Right lung (tissue), 10 donors: ENCODE measurements at places on chromosomes 1 and 21.

DNA sequence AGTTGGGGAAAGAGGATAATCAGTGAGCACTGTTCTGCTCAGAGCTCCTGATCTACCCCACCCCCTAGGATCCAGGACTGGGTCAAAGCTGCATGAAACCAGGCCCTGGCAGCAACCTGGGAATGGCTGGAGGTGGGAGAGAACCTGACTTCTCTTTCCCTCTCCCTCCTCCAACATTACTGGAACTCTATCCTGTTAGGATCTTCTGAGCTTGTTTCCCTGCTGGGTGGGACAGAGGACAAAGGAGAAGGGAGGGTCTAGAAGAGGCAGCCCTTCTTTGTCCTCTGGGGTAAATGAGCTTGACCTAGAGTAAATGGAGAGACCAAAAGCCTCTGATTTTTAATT is 42.7 kb downstream of the YARS1 start:
- DNase-seq, result no peak

GRCh38 chr1:163296504-163297263 is 25.1 kb upstream of the NUF2 start:
- DNase-seq, result no peak

DNA sequence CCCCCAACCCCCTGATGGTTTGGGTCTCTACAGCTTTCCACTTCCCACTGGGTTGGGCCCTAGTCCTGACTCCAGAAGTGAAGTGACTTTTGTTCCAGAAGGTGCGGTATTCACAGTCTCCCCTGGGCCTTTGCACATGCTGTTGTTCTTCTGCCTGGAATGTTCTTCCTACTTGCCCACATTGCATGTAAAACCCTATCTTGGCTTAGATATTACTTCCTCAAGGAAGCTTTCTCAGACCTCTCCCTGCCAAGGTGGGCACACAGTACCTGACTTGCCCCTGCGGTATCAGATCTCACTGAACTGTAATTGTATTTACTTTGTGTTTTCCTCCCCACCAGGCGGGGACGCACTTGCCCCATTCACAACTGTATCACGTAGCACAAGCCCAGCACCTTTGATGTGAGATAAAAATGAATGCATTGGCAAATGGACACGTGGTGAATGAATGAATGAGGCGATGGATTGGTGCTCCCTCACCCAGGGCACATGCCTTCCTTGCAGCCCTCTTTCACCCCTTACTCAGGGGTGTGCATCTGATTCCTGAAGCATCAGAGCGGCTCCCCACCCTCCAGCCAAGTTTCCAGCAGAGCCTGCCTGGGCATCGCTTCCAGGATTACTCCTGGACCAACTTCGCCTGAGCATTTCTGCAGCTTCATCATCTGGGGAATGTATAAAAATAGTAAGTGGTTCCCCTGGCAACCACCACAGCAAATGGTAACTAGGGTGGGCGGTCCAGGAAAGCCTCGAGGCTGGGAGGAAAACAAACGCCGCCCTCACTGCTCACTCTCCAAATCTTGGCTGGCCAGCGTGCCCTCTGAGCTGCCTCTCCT is 19.8 kb downstream of the NENF start:
- peak; percentile 64 for DNase-seq

GRCh38 chr1:198169672-198170071 is 12.9 kb downstream of the NEK7 start:
- no peak for DNase-seq

- DNase-seq, result no peak
These were observed 601 bp downstream of the UBE2G2 start for GRCh38 chr21:44800971-44801467.

DNA sequence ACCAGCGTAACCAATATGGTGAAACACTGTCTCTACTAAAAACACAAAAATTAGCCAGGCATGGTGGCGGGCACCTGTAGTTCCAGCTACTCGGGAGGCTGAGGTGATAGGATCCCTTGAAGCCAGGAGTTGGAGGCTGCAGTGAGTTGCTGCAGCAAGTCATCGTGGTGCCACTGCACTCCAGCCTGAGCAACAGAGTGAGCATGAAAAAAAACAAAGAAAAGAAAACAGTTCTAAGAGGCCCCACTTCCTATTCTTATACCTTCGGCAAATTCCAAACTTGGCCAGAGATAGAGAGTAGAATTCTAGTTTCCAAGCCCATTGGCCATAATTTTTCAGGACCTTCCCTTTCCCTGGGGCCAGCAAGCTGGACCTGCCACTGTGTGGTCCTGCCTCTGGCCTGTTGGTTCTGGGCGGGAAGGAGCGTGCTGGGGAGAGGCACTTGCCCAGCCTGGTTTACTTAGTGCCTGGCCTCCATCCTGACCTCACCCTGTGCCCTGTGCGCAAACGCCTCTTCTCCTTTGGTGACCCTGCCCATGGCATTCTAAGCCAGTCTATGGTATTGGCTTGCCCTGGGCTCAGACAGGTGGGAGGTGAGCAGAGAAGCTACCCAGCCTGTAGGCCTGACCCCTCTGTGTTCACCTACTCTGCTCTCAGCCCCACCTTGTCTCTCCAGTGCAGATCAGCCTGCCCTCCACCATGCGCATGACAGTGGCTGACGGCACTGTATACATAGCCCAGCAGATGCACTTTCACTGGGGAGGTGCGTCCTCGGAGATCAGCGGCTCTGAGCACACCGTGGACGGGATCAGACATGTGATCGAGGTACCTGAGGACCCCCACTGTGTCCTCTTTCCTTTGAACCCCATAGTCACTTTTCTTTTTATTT is 11.0 kb downstream of the CA6 start:
- DNase-seq, result no peak

DNA sequence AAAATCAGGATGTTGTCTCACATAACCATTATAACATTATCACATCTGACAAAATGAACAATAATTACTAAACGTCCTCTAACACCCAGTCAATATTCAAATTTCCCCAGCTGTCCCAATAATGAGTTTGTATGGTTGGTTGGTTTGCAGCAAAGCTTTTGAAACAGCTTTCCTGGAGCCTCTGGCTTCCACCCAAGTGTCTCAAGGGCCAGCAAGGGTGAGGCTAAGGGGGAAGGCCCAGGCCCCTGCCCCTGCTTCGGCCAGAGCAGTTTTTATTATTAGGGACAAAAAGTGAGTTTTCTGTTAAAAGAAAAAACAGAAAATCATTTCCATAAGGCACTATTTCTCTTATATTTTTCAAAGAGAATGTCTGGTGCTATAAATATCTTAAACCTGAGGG is 19.1 kb upstream of the AVPR1B start:
- DNase-seq, result no peak

GRCh38 chr1:101238681-101239094 is 1.9 kb downstream of the S1PR1 start:
- DNase-seq, result peak; percentile 90

- no peak for DNase-seq
These were observed 14.8 kb downstream of the SH3BP5L start for GRCh38 chr1:248810727-248811513.

DNA sequence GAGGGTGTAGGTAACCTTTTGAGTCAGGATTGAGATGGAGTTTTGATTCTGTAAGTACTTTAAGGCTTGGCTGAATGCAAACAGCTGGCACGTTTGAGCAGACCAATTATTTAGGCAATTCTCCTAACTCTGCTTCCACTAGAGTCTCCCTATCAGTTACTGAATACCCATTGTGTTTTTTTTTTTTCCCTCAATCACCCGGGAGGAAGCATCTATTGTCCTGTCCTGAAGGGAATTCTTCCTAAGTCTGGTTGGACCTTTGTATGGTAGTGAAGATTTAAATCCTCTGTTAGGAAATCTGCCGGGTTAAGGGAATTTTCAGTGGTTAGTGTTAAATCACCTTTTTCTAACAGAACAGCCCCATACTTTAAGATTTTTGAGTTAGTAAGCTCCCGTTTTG is 571.2 kb upstream of the USP24 start:
- no peak for DNase-seq

DNA sequence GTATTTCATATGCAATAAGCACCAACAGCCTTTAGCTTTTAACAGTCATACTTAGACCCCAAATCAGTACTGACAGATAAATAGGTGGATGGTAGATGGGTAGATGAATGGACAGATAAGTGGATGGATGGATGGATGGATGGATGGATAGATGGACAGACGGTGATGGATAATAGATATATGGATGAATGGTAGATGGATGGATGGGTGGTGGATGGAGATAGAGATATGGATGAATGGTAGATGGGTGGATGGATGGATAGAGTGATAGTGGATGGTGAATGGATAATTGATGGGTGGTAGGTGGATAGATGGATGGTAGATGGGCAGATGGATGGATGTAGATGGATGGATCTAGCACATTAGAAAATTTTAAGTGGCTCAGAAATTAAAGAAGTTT is 62.5 kb downstream of the TIAM1 start:
- DNase-seq, result no peak

DNA sequence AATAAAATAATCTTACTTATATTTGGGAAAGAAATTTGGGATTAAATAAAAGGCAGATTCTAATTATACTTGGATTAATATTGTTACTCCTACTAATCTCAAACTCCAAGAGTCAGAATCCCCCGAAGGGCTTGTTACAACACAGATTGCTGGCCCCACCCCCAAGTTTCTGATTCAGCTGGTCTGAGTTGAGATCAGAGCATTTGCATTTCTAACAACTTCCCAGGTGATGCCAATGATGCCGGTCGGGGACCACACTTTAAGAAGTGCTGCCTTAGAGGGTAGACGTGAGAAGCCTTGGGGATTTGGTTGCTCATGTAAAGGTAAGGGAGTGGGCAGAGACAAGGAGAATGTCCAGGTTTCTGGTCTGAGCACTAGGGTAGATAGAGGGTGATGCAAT is 47.2 kb downstream of the FMN2 start:
- no peak for DNase-seq

GRCh38 chr1:179043266-179043665 is 17.6 kb downstream of the FAM20B start:
- no peak for DNase-seq

GRCh38 chr1:58815686-58816071 is 31.8 kb upstream of the JUN start:
- DNase-seq, result no peak

DNA sequence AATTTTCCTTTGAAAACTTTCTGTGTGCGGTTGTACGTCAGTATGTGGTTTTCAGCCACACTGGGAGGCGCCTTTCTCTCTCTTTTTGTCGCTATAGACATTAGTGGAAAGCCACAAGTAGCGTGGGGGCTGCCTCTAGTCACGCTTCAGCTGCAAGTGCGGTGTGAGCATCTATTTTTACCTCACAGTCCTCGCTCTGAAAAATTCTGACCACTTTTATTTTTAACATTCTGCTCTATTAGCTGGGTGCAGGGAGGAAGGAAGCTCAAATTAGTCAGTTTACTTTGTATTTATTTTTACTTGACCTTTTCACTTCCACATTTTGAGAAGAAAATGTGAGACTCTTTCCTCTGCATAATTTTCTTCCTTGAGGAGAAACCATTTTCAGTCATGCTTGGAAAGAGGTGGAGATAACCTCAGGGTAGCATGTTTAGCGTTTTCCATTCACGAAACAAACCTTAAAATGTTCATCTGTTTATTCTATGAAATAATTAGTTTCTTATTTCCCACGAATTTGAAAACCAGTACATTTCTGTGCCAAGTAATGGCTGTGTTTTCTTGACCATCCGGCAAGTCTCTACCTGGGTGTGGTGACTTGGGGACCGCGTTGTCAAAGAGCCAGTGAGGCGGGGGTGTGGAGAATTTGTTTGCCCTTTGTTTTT is 35.6 kb downstream of the ADARB1 start:
- DNase-seq, result no peak

GRCh38 chr1:150613061-150613920 is 16.1 kb downstream of the ENSA start:
- DNase-seq, result no peak

DNA sequence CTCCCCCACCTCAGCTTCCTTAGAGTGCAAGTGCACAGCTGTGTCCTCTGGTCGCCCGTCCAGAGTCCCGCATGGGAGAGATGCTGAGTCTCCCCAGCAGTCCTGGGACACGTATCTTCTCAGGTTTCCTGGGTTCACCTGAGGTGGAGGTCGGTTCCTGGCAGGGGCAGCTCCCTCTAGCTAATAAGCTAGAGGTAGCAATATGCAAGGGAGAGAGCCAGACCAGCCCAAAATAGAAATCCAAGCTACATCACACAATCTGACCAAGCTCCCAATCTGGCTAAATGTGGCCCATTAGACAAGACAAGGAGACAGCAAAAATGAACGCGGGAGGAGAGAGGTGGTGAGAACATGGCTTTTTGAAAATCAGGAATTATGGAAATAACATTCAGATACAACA is 30.9 kb upstream of the CADM3 start:
- DNase-seq, result no peak

DNA sequence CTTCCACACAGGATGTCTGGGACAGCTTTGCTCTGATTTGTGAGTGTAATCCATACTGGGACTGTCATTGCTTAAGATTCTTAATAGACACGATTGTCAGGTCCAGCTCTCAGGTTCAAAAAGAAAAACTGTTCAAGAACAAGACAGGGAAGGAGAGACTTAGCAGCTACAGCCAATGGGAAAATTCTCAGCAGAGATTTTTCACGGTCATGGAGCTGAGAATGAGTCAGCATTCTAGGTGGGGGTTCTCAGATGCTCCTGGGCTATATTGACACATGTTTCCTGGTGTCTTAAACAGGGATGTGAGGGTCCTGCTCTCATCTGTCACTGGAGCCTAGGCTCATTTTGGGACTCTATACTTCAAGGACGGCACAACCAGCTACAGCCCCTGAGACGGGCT is 318.3 kb downstream of the RRAGC start:
- no peak for DNase-seq

- DNase-seq, result no peak
These were observed 353.9 kb upstream of the CAMK1G start for GRCh38 chr1:209229494-209230061.

- DNase-seq, result peak; percentile 58
These were observed 16.5 kb upstream of the PARP1 start for GRCh38 chr1:226424221-226425003.
